ENCODE measurements at places on chromosomes 11 and 22. TPM values are rescaled to one million over a fixed set of nuclear protein-coding genes. Genes with fewer than 3 reads are reported as not detected.

DNA sequence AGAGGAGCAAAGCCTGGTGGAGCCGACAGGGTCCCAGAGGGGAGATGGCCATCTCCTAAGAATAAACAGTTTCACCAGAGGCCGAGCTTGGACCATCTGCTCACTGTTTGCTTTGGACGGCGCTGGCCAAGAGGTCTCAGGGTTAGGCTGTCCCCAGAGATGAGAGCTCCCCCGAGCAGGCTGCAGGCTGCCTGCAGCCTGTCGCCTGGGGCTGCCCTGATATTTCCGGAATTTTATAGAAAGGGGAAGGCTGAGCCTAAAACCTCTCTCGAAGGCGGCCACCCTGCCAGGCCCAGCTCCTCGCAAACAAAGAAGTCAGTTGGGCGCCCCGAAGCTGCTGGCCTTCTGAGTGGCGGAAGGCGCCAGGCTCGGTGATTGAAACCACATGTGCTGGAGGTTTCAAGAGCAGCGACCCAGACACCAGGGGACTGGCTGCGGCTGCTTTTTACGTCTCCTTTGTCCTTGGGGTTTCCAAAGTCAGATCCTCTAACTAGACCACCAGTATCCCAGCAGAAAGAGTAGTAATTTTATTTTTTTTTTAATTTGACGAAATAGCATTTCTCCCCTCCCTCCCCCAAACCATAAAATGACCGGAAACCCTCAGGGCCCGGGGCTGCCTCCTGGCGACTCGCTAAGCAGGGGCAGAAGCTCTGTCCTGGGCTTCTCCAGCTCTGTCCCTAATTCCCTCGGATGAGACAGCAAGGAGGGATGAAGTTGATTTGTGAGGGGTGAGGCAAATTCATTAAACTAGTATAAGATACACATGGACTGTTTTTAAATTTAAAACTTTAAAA lies 57.4 kb downstream of the CLMP start:
- DNase-seq = peak; percentile 77

GRCh38 chr11:11856638-11857037 lies 14.9 kb downstream of the USP47 start:
- DNase-seq = no peak

DNA sequence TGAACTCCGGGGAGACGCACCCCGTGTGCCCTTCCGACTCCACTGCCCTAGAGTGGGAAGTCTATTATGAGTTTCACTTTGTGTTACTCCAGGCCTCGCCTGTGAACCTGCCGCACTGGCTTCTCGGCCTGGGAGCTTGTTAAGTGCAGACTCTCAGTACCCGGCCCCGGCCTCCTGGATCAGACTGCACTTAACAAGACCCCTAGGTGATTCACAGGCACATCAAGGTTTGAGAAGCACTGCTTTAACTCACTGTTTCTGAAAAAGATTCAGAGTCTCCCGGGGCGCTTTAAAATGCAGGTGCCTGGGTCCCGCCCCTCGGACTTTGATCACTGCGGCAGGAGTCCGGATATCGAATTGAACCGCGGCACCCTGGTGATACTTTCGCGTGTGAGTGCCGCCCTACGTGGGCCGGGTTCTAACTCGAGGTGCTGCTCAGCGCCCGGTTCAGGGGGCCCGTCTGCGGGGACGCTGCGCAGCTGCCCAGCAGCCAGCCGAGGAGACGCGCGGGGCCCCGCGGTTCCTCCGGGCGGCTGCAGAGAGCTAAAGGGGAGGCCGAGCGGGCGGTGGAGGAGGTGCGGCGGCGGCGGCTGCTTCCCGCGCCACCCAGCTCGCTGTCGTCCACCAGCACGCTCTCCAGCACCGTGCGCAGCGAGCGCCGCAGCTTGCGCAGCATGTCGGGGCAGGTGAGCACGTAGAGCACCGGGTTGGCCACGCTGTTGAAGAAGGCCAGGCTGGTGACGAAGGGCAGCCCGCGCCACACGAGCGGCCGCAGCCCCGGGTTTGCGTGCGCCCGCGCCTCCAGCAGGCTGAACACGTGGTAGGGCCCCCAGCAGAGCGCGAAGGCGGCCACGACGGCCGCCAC lies 3.4 kb downstream of the PTGDR2 start:
- DNase-seq = no peak

- DNase-seq = no peak
Measured at GRCh38 chr11:85740481-85741400, 54.7 kb upstream of the CCDC89 start.

- DNase-seq = no peak
Measured at GRCh38 chr22:44398856-44399837, 86.4 kb upstream of the SHISAL1 start.

DNA sequence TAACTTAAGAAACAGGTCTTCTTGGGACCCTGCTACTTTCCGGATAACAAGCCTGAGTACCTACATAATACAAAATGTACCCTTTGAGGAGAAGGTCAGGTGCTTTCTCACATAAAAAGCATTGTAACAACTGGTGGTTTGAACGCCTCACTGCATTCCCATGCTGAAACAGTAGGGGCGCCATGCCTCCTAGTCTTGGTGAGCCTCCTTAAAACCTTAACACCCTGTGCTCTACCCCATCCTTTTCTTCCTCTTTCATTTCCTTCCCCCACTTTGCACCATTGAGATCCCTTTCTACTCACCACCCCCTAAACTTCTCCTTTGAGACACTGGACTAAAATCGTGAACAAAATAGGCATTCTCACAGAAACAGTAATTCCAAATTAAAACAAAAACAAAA lies 729.3 kb downstream of the NTM start:
- peak; percentile 20 for DNase-seq

DNA sequence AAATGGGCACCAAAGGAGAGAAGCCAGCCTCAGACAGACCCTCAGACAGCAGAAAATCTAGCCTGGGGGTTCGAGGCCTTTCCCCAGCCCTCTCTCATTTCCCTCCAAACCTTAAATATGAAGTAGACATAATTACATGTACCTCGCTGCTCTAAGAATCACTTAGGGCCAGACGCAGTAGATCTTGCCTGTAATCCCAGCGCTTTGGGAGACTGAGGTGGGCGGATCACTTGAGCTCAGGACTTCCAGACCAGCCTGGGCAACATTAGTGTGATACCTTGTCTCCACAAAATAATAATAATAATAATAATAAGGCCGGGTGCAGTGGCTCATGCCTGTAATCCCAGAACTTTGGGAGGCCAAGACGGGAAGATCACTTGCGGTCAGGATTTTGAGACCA lies 52.1 kb upstream of the WNT7B start:
- DNase-seq = no peak

Gene ZP1
- not detected for total RNA-seq

Gene FAM227A
- total RNA-seq = not detected

Gene DDX25
- total RNA-seq = not detected

Gene SCGB1A1
- not detected for total RNA-seq

Gene GP1BB
- total RNA-seq = 3.5 TPM

Gene SLC22A12
- not detected for total RNA-seq

Gene MS4A6A
- not detected for total RNA-seq
